ENCODE measurements at places on chromosomes 3 and 15. TPM values are rescaled to one million over a fixed set of nuclear protein-coding genes. Genes with fewer than 3 reads are reported as not detected.

DNA sequence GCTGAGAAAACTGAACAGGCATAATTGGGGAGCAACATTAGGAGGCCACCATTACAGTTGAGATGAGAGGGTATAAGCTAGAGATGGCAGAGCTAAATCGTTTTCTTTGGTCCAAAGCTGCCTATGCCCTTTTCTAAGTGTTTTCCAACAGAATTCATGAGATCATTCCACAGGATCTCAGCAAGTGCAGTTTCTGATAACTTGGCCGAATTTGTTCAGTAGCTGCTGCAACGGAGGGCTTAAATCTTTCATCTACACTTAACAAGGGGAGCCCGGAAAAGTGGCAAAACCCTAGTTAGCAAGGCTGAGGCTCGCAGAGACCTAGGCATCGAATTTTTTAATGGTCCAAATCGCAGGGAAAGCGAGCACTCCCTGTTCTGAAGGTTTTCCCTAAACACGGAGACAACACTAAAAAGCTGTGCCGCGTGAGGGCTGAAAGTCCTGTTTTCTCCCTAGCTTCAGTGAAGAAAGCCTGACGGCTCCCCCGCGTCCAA, 531 bp upstream of the BLOC1S6 start:
- H3K4me1 ChIP-seq, result peaks cover 32% of the 10 kb centered on the region
- peak overlapping the region; percentile 95 for H3K4me3 ChIP-seq

Gene ERC2
- not detected for polyA plus RNA-seq

DNA sequence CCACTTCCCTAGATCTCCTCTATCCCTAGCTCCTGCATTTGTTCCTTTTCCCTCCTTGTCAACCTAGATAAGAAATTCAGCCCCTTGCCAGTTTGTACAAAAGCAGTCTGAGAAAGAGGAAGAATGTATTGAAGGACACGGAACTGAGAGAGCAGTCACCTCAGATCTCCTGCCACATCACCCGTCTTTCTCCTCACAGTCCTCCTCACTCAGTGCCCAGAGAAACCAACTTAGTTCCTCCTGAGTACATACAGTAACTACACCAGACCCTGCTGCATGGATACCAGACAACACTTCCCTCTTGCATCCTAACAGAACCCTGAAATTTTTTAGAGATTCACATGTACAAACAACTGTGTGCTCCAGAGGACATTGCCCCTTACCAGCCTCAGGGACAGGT, 563.6 kb upstream of the ADAMTS9 start:
- no peak overlapping the region for H3K27ac ChIP-seq
- no peak overlapping the region for H3K4me3 ChIP-seq
- H3K27me3 ChIP-seq, result no peaks in the 10 kb centered on the region
- DNase-seq, result no peak
- no peaks in the 10 kb centered on the region for H3K4me1 ChIP-seq

Gene TMOD2
- 3.1 TPM for polyA plus RNA-seq

- no peak for DNase-seq
- H3K27me3 ChIP-seq, result no peaks in the 10 kb centered on the region
- H3K36me3 ChIP-seq, result peaks cover 14% of the 10 kb centered on the region
- H3K27ac ChIP-seq, result no peak overlapping the region
These were observed 59.4 kb downstream of the NME9 start for GRCh38 chr3:138270245-138270644.

Gene PLSCR4
- not detected for polyA plus RNA-seq

Gene PIF1
- polyA plus RNA-seq, result 0.25 TPM

DNA sequence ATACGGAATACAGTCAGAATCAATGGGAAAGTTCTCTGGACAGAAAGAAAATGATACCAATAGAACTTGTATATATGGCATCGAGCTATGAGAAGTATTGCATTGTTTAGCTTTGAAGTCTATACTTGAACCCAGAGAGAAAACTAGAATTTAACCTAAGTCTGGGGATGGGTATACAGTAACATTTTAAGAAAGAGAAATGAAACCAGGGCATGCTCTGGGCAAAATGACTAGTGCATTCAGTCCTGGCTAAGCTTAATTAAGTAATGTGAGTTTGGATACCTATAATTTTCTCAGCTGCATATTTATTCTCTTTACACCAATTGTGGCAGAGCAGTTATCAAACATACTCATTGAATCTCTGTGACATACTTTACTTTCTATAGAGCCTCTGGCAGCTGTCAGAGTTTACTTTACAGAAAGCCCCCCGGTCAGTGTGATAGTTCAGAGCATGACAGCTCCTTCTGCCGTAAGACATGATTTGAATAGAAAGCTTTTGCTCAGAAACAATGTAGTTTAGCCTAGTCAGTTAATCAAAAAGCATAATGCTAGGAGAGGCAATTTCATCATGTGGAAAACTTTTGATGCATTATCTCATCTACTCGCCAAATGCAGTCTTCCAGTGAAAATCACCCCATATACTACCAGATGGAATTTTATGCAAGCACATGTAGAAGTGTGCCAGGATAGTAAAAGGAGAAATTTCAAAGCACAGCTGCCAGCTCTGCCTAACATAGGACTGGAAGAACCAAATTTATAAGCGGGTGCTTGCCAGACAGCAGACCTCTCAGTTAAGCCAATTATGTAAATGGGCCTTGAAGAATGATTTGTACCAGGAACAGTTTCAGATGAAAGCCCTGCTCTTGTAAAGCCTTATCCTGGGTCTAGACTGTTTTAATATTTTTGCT, 40.7 kb downstream of the OXSM start:
- no peak overlapping the region for H3K27ac ChIP-seq
- no peak for DNase-seq
- no peaks in the 10 kb centered on the region for H3K27me3 ChIP-seq
- H3K36me3 ChIP-seq, result no peaks in the 10 kb centered on the region
- H3K4me1 ChIP-seq, result no peaks in the 10 kb centered on the region
- no peak overlapping the region for H3K4me3 ChIP-seq

Gene BUB1B
- 0.26 TPM for polyA plus RNA-seq

DNA sequence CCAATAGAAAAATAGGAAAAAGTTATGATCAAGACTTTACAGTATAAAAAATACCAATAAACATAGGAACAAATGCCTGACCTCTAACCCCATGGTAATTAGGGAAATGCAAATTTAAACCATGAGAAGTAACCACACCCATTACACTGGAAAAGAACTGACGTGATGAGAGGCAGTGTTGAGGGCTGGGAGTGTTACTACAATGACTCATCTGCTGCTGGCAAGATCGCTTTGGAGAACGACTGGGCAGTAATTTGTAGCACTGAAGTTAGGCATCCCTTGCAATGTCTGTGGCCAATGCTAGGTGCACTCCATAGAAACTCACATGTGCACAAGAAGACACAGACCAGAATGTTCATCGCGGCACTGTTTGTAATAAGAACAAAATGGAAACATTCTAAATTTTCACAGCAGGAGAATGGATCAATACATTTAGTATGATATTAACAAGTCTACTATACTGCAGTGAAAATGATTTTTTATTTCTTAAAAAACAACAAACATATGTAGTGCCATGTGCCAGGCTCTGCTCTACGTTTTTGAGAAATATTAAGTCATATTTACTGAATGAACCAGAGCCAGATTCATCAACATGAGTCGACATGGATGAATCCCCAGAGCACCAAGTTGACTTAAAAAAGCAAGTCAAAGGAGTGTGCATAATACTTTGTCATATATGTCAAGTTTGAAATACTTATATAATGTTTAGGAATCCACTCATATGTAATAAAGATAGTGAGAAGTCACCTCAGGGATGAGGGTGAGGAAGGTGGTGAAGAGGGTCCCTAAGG, 37.6 kb upstream of the EPHB3 start:
- no peaks in the 10 kb centered on the region for H3K36me3 ChIP-seq
- peaks cover 8% of the 10 kb centered on the region for H3K4me1 ChIP-seq
- no peak overlapping the region for H3K4me3 ChIP-seq
- no peak for DNase-seq

DNA sequence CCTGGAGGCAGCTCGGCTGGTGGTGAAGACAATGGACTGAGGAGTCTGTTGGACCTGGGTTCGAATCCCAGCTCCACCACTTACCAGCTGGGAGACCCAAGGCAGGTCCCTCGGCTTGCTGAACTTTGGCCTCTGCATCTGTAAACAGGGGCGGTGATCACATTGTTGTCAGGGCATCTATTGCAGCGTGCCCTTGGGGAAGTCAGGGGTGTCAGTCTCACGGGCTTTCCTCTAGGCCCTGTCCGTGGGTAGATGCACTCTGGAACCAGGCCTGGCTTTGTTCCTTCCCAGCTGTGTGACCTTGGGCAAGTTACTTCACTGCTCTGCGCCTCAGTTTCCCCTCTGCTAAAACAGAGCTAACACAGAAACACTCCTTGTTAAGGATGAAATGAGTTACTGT, 68.8 kb upstream of the SLC6A6 start:
- no peak overlapping the region for H3K4me3 ChIP-seq
- no peaks in the 10 kb centered on the region for H3K27me3 ChIP-seq
- no peaks in the 10 kb centered on the region for H3K36me3 ChIP-seq
- no peak overlapping the region for H3K27ac ChIP-seq

DNA sequence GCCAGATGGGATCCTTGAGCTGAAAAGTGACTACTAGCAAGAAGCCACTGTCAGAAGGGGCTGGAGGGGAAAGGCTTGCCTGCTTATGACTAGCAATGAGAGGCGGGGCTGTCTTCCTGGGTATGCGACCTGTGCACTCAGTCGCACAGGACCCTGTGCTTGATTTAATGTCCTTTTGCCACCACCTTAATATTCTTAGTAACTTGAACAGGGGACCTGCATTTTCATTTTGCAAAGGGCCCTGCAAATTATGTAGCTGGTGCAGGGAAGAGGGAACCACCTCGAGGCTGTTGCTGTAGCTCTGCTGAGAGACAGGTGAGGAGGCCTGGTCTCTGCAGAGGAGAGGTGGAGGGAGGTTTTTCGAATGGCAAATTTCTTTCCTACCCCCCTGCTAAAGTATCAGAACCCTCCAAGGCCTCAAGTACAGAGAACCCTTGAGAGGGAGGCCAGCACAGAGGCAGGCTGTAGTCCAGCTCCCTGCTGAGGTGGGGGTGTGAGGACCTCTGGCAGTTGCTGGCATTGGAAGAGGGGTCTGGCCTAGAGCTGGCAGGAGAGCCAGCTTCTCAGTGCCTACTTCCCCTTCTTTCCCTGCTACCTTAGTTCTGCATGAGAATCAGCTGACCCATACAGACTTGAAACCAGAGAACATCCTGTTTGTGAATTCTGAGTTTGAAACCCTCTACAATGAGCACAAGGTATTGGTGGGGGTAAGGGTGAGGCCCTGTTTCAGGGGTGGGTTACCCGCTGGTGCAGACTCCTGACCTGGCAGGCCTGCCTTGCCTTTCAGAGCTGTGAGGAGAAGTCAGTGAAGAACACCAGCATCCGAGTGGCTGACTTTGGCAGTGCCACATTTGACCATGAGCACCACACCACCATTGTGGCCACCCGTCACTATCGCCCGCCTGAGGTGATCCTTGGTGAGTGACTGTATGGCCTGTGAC, 11.4 kb downstream of the CLK3 start:
- peaks cover 84% of the 10 kb centered on the region for H3K36me3 ChIP-seq
- H3K4me3 ChIP-seq, result no peak overlapping the region
- peaks cover 6% of the 10 kb centered on the region for H3K4me1 ChIP-seq
- H3K27me3 ChIP-seq, result no peaks in the 10 kb centered on the region
- no peak overlapping the region for H3K27ac ChIP-seq
- no peak for DNase-seq

Gene LMOD3
- polyA plus RNA-seq, result 0.14 TPM
